ENCODE measurements at places on chromosomes 2 and 18. TPM values are rescaled to one million over a fixed set of nuclear protein-coding genes. Genes with fewer than 3 reads are reported as not detected.

GRCh38 chr2:4891394-4891793, 800.8 kb upstream of the SOX11 start:
- DNase-seq, result no peak

RAMP1 gene
- total RNA-seq, result 1.7 TPM

GRCh38 chr2:112579241-112579640, 5.2 kb upstream of the CHCHD5 start:
- DNase-seq, result no peak

SERPINB2 gene
- total RNA-seq, result 0.74 TPM

DNA sequence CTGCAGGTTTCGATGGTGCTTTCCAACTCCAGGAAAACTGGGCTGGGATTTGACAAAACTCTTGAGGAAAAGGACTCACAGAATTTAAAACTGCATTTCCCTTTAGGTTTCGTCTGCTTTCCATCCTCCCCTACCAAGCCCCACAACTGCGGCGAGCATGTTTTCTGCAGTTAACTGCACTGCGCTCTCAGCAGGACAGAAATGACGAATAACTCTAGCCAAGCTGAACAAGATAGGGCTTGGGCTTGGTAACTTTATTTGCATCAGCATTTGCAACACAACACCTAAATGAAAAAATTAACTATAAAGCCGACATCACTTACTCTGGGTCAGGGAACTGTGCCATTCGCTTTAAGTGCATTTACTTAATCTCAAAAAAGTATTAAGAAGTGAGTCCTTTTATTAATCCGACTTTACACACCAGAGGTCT, 669 bp upstream of the PIKFYVE start:
- DNase-seq, result no peak

ZC3H6 gene
- total RNA-seq, result 5.6 TPM

DNA sequence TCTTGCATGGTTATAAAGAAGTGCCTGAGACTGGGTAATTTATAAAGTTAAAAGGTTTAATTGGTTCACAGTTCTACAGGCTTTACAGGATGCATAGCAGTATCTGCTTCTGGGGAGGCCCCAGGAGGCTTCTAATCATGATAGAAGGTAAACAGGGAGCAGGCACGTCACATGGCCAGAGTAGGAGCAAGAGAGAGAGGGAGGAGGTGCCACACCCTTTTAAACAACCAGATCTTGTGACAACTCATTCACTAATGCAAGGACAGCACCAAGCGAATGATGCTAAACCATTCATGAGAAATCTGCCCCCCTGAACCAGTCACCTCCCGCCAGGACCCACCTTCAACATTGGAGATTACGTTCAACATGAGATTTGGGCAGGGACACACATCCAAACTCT, 141.1 kb downstream of the EN1 start:
- no peak for DNase-seq

LIPG gene
- total RNA-seq, result 2.2 TPM

DNA sequence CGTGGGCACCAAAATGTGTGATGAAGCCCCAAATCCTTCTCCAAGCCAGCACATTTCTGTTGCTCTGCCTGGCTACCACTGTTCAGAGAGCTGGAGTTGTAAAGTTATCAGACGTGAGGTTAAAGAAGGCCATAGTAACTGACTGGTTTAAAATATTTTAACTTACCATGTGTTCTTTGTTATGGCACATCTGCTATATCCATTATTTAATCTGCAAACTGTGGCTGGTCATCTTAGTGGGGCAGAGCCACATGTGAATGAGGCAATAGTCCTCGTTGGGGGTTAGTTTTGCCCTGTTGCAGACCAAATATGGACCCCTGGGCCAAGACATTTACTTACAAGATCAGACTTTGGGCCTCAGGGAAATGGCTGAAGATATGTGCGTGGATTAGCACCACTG, 214.4 kb upstream of the RASGRP3 start:
- DNase-seq, result no peak

DNA sequence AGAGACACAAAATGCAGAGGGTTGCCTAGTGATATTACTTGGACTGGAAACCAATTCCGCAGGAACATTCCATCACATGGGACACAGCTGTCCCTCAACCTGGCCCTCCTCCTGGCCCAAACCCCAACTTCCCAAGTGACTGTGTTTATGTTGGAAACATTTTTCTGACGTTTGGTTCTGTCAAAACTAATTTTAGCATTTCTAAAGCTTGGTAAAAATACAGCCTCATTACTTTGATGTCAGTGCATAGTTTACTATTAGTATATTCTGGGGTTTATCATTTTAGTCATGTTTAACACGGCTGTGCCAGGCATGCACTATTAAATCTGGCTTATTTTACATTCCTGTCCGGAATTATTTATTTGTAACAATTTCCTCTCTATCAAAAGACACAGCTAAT, 69.9 kb downstream of the GLI2 start:
- no peak for DNase-seq

DNA sequence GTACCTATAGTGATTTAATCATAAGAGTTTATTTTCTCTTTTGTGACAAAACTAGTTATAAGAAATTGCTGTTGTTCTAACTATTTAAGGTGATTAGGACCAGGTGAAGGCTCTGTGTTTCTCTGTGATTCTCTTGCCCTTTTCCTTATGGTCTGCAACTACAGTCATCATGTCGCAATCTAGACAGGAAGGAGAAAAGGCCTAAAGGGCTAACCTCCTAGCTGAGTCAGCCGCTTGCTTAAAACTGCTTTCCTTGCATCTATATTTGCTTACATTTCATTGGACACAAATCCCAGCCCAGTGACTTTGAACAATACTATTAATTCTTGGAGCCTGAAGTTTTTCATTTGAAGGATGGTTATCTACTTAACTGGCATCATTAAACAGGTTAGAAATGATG, 93.1 kb downstream of the PIK3C3 start:
- DNase-seq, result no peak

DNA sequence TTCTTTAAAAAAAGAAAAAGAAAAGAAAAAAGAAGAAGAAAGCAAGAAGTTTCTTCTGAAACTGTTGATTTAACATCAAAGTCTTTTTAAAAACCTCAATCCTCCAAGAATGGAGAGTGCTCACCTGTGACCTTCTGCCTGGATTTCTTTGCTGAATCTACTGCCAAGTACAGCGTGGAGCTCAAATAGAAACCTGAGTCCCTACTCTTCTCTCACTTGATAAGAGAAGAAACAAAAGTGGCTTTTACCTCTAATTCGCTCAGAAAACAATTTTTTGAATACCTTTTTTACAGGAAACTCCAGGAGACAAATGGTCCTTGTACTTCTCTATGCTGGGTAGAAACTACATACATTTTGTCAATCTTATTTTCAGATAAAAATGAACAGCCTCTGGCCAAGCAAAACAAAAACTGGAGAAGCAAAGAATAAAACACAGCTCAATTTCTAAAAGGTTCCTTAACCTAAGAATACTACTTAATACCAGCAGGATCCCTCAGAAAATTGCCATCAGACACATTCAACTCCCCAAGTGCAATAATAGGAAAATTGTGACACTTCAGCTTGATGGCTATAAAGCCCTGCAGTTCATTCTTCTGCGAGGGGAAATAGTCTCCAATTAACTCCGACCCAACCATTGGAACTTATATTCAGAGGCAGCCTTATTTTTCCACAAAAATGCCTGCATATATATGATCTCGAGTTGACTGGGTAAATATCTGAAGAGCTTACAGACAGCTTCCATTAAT, 85.8 kb downstream of the GRB14 start:
- no peak for DNase-seq

SERPINB10 gene
- 1.7 TPM for total RNA-seq

CEBPZ gene
- 61.4 TPM for total RNA-seq

GPR39 gene
- total RNA-seq, result 2.6 TPM

DNA sequence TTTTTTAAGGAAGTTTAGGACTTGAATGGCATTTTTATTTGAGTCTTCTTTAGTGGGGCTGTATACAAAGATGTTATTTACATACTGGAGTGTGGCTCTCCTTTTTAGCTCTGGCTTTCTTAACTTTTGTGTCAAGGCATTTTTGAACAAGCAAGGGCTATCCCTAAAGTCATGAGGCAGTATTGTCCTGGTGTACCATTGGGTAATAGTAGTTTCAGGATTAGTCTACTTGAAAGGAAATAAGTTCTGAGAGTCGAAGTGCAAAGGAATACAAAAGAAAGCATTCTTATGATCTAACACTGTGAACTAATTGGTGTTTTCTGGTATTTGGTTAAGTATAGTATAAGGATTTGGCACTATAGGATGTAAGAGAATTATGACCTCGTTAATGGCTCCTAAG, 1.9 kb upstream of the CYP27A1 start:
- no peak for DNase-seq

DNA sequence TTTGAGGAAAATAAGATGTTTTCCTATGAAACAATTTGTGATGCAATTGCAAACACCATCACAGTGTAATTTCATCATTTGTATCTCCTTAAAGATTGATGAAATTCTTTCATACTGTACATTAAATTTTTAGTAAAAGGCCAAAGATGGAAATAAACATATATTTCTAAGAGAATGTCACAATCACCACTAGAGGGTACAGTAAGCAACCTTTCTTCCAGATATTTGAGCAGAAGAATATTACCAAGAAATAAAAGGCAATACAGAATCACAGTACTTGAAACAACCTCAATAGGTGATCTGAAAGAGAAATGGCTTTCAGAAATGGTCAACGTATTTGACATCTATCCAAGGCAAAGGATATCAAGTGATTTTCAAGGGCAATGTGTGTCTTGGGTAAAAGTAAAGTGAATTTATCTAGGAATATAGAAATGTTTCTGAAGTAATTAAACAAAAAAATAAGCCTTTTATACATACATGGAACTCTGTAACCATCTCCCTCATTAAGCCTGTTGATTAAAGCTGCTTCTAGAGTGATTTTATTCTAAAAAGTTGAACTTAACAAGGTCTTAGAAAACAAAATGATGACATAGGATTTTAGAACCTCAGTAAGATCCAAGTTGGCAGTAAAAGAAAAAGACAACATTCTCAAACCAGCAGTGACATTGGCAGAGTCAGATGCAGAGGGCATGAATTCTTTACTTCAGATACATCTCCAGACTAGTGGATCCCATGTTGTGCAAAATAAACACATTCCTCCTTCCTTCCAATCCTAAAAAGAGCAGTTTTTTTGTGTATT, 90.3 kb upstream of the SESTD1 start:
- DNase-seq, result no peak

- no peak for DNase-seq
Measured at GRCh38 chr2:224027070-224027469, 12.0 kb downstream of the SERPINE2 start.

RAB6D gene
- not detected for total RNA-seq

LYPD1 gene
- 75.9 TPM for total RNA-seq

ELP2 gene
- total RNA-seq, result 43.3 TPM

GRCh38 chr2:69168950-69169654, 156.1 kb downstream of the ANTXR1 start:
- DNase-seq, result no peak

GRCh38 chr2:74693213-74693612, 39.2 kb downstream of the SEMA4F start:
- no peak for DNase-seq

- no peak for DNase-seq
Measured at GRCh38 chr2:113217455-113218282, 43.9 kb downstream of the PSD4 start.

Measured in SJSA1 (cell line).